T-helper 22 cell (primary cell): ENCODE measurements at places on chromosomes 11 and 22.

- no peak for DNase-seq
Measured at GRCh38 chr11:123973816-123974215, 3.8 kb downstream of the OR10S1 start.

GRCh38 chr11:8100605-8101004, 19.6 kb downstream of the TUB start:
- no peak for DNase-seq

DNA sequence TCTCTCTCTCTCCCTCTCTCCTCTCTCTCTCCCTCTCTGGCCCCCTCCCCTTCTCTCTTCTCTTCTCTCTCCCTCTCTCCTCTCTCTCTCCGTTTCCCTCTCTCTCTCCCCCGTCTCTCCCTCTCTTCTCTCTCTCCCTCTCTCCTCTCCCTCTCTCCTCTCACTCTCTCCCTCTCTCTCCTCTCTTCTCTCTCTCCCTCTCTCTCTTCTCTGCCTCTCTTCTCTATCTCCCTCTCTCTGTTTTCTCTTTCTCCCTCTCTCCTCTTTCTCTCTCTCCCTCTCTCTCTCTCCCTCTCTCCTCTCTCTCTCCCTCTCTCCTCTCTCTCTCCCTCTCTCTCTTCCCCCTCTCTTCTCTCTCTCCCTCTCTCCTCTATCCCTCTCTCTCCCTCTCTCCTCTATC, 98.3 kb upstream of the FGF3 start:
- no peak for DNase-seq

GRCh38 chr22:17130199-17130598, 9.0 kb upstream of the TMEM121B start:
- DNase-seq = no peak

DNA sequence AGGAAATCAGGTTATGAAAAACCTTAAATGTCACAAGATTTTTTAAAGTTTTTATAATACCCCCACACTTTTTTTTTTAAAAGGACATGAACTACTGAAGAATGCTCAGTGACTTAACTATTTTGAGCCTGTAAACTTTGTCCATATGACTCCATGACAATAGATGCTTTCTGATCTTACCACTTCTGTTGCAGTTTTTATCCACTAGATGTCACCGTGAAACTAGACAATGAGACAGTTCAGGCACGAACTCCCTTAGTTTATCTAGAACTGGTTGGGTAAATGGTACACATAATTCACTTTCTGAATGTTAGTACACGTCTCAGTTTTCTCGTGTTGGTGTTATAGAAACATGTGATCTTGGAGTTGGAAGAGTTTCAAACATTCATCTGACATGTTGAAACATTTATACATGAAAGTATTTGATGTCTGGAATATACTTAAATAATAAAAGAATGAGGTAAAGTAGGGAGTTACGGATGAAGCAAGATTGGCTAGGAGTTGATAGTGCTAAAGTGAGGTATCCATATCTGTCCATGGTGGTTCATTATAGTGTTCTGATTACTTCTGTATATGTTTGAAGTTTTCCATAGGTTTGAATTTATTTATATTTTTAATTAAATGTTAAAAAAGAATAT, 8.1 kb downstream of the CCDC15 start:
- DNase-seq = no peak

DNA sequence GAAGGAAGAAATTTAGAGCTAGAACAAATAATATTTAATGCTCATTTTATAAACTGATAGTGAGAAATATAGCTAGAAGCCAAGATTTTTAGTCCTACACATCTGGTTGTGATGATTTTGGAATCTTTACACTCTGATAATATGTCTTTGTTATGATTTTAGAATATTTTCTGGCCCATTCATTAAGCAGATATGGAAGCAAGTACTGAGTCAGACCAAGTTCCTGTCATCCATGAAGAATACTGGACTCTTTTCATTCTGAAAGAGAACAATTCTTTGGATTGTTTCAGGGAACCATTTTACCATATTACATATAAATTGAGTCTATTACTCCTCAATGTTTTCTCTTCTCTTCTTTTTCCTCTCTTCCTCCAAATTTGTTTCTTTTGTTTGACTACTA, 227.4 kb downstream of the TMEM135 start:
- no peak for DNase-seq

DNA sequence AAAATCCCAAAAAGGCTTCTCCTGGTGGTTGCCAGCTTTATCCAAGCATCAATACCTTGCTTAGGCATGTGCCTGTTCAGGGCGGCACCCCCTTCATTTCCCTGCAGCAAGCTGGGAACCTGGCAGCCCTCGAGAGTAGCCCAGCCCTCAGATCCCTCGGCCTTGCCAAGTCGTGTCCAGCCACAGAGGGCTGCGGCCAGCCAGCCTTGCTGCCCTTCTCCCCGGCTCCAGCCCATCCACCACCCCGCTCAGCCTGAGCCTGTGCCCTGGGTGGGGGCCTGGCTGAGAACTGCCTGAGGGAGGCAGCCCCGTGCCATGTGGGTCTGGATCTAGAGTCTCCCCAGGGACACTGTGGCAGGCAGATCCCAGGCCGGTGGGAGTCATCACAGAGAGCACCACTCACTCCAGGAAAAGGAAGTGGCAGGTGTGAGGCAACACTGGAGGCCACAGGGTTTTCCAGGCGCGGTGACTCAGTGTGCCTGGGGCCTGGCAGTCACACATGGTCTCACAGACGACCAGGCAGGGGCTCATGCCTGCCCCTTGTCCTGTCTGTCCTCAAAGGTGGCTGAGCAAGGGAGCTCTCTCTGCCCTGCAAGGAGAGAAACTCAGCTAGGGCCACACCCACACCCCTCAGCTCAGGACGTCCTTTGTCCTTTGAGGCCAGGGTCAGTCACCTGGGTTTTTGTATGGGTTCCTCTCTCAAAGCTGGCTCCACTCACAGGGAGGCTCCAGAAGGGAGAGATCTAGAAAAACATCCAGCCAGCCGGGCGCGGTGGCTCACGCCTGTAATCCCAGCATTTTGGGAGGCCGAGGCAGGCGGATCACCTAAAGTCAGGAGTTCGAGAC, 12.2 kb upstream of the CDC42BPG start:
- no peak for DNase-seq

DNA sequence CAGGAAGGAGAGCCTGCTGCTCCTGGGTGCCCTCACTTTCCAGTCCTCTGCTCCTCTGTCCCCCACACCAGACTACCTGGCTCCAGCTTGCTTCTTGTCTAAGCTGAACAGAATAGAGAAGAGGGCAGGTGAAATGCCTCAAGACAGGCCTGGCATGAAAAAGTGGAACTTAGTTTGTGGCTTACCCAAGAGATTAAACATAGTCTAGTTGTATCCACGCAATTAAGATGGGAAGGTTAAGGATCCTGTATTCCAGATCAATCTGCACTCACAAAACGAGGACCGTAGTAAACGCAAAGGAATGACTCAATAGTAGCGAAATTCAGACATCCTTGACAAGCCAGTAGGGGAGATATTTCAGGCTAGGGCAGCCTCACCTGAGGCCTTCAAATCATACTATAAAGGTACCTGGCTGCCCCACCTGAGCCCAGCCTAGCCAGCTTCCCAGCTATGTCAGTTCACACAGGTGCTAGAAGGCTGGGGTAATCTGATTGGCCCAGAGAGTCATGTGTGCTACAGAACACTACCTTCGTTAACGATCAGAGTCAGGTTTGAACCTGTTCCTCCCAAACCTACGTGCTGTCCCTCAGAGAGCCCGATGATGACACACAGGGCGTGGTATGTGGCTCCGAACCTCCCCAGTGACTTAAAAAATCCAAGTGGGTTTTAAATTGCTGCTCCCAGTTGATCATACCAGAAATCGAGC, 46.5 kb downstream of the AHNAK start:
- no peak for DNase-seq

DNA sequence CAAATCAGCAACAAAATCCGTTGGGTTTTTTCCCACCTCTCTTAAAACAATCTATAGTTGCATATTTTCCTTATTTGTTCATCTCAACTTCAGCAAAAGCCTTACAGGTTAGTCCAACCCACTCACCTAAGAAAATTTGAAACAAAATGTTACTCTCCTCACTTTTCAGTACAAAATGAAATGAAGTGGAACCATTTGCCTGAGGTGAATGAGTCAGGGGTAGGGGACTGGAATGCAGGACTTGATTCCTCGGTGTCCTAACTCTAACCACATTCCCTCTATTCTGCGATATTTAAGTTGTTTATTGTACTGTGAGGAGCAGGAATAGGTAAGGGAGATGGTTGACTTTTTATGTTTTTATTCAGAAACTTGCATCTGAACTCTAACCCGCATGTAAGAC, 16.4 kb downstream of the ATP5MG start:
- DNase-seq = no peak

GRCh38 chr22:46513908-46514550, 23.4 kb downstream of the CELSR1 start:
- DNase-seq = no peak

DNA sequence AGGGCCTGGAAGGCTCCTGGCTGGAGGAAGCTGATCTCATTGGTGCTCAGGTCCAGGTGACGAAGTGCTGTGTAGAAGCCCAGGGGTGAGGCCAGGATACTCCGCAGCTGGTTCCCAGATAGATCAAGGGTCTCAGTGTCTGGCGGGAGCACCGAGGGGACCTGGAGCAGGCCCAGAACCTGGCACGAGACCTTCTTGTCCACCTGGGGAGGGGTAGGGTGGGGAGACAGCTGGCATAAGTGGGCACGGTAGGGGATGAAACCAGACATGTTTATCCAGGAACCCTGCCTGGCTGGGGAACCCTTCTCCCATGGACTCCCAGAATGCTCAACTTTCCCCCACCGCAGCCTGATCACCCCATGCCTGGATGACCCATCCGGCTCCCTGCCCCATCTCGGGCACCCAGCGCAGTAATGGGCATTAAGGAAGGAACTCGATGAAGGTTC, 9.2 kb downstream of the LRRC32 start:
- DNase-seq = no peak
